Stimulated activated memory B cell treated with anti-CD40 and anti-IgM and Interleukin-4, amounts not matched to agents 10 μg/mL and 1 μg/mL and 100 μg/mL, for 72 hours (primary cell): ENCODE measurements at places on chromosomes 7 and 10.

DNA sequence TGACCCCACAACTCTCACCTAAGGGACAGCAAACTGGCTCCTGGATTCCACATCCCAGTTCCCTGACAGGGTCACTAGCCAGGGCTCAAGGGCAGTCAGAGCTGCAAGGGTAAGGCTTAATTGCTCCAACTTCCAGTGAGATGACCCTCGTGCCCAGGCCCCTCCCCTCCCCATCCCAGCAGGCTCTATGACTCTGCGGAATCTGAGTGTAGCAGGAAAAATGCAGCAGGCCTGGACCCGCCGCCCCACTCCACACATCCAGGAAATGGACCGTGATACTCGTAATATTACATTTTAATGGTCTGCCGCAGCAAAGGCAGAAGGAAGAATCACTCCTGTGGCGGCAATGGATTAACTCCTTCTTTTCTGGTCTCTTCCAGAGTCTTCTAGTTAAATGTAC, 91.7 kb upstream of the CHST15 start:
- no peak for ATAC-seq

- ATAC-seq, result no peak
Measured at GRCh38 chr10:31749981-31750840, 178.4 kb downstream of the ARHGAP12 start.

GRCh38 chr10:79348640-79348988, 1.3 kb downstream of the PPIF start:
- ATAC-seq, result no peak

DNA sequence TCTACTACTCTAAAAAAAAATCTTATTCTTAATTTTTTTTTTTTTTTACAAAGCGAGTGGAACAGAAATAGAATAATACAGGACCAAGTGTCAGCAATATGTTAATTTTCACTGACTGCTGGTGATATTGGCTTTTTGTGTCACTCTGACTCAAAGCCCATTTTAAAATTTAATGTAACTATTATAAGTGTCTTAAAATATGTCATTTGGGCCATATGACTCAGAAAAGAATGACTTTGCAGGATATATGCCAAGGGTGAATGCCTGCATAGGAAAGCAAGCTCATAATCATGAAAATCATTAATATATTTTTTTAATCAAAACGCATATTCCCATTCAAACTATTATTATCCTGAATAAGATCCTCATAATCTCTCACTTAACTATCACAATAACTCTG, 149.2 kb downstream of the GNAT3 start:
- no peak for ATAC-seq

GRCh38 chr10:72127571-72127970, 39.2 kb upstream of the SPOCK2 start:
- no peak for ATAC-seq

DNA sequence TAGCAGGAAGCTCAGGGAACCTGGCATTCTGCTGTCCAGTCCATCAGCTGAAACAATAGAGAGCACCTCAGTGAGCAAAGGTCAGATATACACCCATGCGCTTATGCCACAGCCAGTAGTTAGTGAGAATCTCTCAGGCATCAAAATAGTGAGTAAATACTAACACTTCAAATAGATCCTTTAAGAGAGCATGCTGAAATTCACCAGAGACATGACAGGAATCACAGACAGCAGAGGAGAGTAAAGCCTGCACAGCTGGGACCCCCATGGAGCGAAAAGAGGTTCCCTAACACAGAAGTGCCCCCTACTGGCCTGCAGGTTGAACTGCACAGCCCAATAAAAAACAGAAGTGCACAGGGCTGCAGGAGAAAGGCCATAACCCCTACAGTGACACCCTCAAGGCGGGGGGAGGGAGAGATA, 57.6 kb upstream of the ANTXRL start:
- no peak for ATAC-seq

GRCh38 chr10:71419750-71420149, 23.0 kb downstream of the CDH23 start:
- ATAC-seq, result no peak

- ATAC-seq, result no peak
Measured at GRCh38 chr10:88125766-88126165, 262.3 kb downstream of the PTEN start.
